ENCODE measurements at places on chromosomes 7 and 10.

- no peak for DNase-seq
Observed at GRCh38 chr10:43971306-43971705, 322.6 kb upstream of the ZNF32 start.

GRCh38 chr7:46791188-46791587 lies 790.7 kb downstream of the TNS3 start:
- DNase-seq = no peak

GRCh38 chr7:2009541-2010001 lies 223.2 kb downstream of the MAD1L1 start:
- DNase-seq = no peak

- DNase-seq = no peak
Observed at GRCh38 chr7:7018290-7018689, 164.1 kb upstream of the C1GALT1 start.

- DNase-seq = no peak
Observed at GRCh38 chr7:149022756-149023360, 5.4 kb downstream of the PDIA4 start.

DNA sequence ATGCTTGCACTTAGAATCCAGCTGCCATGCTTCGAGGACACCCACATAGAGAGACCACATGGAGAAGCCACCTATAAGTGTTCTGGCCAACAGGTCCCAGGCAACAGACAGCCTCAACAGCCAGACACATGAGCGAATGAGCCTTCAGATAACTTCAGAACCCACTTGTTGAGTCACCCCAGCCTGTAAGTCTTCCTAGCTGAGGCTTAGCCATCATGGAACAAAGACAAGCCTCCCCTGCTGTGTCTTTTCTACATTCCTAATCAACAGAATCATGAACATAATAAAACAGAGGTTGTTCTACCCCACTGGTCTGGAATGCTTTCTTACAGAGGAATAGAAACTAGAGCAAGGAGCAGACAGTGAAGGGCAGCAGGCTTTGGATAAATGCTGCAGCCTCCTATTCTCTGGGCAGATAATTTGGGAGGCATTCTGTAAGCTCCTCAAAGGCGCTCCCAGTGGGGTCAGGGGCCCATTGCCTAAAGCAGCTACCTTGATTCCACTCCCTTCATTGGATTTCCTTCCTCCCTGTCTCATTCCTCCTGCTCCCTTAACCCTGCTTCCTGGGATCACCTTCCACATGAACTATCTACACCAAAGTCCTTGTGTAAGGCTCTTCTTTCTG lies 4.6 kb downstream of the TLL2 start:
- no peak for DNase-seq

DNA sequence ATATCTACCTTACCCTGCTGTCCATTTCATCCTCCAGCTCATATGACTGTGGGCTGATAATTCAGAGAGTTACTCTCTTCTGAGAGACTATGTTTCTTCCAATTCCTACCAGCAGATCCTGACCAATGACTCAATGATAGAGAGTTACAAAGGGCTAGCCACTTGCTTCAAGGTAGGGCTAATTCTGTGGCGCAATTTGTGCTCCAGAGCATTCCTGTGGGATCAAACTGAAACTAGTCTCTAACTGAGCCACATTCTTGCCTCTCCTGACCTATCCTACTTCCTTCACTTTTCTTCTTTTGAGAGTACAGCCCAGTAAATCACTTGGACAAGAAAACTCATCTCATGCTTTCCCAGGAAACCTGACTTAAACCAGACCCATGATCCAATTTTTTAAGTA lies 17.9 kb upstream of the ASZ1 start:
- no peak for DNase-seq

DNA sequence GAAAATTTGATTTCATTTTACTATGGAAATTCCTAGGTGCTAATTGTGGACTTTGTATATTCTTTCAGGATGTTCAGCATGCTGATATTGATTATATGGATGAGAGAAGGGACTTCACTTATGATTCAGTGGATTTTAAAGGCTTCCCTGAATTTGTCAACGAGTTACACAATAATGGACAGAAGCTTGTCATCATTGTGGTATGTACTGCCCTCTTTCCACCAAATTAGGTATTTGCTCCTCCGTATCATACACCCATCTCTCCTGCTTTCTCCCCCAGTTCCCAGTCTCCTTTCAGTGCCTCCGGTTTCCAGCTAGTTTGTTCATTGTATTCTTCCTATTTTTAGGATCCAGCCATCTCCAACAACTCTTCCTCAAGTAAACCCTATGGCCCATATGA lies 34.6 kb downstream of the MGAM start:
- DNase-seq = no peak

DNA sequence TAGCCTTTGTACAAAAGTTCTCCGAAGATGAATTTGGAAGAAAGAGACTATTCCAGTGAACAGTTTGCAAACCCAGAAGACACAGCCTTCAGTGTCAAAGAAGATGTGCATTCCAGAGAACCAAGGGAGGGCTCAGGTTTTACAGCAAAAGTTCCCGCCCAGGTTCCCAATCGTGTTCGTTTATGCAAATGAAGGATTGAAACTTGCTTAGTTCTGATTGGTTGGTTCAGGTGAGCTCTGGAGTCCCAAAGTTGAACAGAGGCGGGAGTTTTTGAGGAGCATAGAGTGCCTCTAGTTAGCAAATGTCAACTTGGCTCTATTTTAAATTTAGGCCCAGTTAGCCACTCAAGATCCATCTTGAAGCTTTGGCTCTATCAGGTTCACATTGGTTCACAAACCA lies 51.3 kb downstream of the TMEM270 start:
- no peak for DNase-seq

DNA sequence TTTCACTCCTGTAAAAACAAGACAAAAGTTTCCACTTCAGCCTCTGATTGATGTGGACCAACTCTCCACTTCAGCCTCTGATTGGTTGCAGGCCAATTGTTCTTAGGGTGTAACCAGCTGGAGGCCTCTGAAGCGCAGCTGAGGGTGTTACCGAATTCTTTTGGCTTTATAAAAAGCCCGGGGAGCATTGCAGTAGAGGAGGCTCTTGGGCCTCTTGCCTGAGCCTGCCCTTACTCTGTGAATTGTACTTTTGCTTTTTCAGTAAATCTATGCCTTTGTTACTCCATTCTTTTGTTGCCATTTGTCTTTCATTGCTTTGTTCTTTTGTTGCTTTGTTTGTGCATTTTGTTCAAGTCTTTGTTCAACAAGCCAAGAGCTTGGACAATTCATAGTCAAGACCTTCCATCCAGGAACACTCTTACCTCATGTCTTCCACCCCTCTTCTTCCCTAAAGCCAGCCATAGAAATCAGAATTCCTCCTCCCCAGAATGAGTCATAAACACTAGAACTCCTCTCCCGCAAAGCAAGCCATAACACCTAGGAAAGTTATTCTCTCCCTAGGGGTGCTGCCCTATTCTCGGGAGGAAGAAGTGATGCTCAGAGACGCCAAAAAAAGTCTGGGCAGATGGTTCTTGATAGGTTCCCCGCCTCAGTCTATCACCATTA lies 53.5 kb upstream of the ARMC3 start:
- DNase-seq = no peak

GRCh38 chr7:100208911-100209408 lies 10.8 kb upstream of the PVRIG start:
- DNase-seq = no peak

DNA sequence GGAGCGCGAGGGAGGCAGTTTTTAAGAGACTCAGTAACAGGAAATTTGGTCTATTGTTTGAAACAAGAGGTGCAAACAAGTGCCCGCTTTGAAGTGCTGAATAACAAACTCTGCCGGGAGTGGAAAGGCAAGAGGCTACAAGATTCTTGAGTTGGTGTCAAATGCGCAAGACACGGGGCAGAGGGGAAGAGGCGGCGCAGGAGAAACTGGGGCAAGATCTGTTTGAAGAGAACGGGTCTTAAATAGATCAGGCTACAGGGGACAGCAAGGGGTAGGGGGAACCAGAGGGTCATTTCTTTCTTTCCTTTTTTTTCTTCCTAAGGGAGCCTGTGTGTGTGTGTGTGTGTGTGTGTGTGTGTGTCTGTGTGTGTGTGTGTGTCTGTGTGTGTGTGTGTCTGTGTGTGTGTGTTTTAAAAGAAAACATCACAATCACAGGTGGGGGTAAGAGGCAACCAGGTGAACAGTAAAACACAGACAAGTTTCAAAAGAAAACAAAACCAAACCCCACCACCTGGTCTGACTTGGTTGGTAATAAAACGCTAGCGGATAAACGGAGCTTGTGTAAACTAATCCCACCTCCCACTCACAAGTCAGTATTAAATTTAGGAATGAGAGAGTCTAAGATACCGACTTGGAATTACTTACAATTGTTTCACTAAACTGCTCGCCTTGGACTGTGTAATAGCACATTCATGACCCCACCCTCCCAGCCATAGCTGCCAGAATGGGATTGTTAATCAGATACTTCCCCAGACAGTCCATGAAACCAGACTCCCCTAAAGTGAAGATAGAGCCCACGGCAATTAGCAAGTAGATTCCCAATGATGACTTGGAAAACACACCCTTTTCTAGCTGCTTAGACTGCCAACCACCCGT lies 13.1 kb upstream of the CUX1 start:
- DNase-seq = no peak

GRCh38 chr7:24922099-24922773 lies 57.7 kb downstream of the OSBPL3 start:
- no peak for DNase-seq

GRCh38 chr7:153859239-153859638 lies 193.0 kb upstream of the DPP6 start:
- no peak for DNase-seq

- no peak for DNase-seq
Observed at GRCh38 chr10:126868371-126868770, 36.9 kb upstream of the DOCK1 start.

DNA sequence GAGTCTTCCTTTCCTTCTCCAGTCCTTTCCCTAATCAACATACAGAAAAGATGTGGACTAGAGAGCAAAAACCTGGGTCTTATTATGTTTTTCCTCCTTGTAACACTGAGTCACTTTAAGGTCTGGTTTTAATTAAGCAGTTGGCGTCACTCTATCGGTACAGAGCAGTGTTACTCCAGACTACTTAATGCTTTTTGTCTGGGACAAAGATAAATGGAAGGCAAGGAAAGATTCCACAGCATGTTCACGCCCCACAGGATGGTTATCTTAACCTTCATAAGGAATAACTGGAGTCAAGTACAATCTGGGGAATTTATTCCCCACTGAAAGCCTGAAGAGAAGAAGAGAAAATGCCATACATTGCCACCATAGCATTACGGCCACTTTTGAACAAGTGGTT lies 145.7 kb downstream of the ELAPOR2 start:
- DNase-seq = no peak

DNA sequence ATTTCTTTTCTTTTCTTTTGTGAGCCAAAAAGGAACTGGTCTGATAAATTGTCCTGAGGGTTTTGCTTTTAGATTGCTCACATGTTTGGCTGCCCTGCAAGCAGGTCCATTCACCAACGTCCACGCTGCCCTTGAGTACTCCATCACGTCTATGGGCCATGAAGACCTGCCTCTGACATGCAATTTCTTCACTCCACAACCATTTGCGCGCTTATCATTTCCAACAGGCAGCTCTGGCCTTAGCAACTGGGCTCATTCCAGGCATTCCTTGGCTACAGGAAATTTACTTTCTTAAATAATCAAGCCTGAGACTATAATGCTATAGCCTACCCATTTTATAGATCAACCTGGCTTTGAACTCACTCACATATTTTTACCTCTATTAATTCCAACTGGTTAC lies 408.3 kb upstream of the C7orf33 start:
- no peak for DNase-seq

GRCh38 chr7:27148756-27149641 lies 1.4 kb upstream of the HOXA6 start:
- DNase-seq = peak; percentile 20

- DNase-seq = peak; percentile 67
Observed at GRCh38 chr7:134943785-134944400, 42.4 kb upstream of the AGBL3 start.

DNA sequence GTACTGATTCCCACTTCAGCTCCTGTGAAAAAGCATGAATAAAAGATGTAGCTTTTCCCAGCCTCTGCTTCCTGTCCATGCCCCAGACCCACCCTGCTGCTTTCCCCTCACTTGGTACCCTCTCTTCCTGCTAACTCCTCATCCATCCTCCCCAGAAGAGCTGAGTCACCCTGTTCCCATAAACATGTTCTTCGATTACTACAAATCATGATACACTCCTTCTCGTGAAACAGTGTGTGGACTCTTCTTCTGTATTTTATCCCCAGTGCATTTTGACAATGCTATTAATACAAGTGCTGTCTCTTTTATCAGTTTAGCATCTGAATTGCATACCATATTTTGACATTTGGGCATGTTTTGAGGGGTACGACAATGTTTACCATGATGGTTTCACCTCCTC lies 45.8 kb upstream of the SORBS1 start:
- DNase-seq = no peak

DNA sequence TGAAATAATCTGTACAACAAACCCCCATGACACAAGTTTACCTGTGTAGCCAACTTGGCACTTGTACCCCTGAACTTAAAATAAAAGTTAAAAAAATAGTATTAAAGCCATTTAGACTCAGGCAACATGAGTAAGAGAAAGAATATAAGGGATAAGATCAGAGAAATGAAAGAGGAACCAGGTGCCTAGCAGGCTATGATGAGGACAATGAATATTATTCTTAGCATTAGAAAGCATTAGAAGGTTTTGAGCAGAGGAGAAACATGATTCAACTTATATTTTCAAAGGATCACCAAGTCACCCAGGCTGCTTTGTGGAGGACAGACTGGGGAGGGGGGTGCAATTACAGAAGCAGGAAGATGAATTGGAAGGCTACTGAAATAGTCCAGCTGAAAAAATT lies 48.1 kb upstream of the TES start:
- DNase-seq = no peak

- DNase-seq = peak; percentile 46
Observed at GRCh38 chr10:128859738-128860386, 607.2 kb upstream of the MGMT start.

GRCh38 chr7:143096146-143096545 lies 35.7 kb upstream of the PIP start:
- no peak for DNase-seq

- DNase-seq = no peak
Observed at GRCh38 chr7:37435156-37435855, 13.4 kb downstream of the ELMO1 start.

- peak; percentile 79 for DNase-seq
Observed at GRCh38 chr7:108454674-108455550, 1.3 kb downstream of the NRCAM start.

GRCh38 chr7:78529392-78529791 lies 730.8 kb downstream of the PHTF2 start:
- no peak for DNase-seq

- no peak for DNase-seq
Observed at GRCh38 chr7:116528008-116528789, 3.4 kb downstream of the CAV1 start.

DNA sequence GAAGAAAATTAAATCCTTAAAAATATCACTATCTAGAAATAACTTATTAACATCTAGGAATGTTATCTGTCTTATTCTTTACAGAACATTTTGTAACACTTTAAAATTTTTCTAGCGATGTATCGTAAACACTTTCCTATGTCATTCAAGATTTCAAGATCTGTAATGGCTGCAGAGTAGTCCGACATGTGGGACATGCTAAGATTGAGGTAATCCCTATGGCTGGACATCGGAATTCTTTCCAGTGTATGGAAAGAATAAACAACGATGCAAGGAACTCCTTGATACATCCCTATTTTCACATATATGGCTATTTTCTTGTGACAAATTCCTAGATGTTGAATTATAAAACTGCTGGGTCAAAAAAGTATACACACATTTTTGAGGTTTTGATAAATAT lies 37.5 kb downstream of the GNA12 start:
- DNase-seq = no peak

GRCh38 chr10:26138613-26139012 lies 78.0 kb upstream of the GAD2 start:
- no peak for DNase-seq

GRCh38 chr10:132603851-132604533 lies 66.4 kb downstream of the INPP5A start:
- no peak for DNase-seq

GRCh38 chr10:128642502-128642901 lies 516.3 kb upstream of the MKI67 start:
- DNase-seq = no peak
